C1 segment of cervical spinal cord (tissue), 14 donors: ENCODE measurements at places on chromosomes 12 and 14.

- DNase-seq = no peak
These were observed 67.8 kb upstream of the KCNH3 start for GRCh38 chr12:49470986-49471385.

DNA sequence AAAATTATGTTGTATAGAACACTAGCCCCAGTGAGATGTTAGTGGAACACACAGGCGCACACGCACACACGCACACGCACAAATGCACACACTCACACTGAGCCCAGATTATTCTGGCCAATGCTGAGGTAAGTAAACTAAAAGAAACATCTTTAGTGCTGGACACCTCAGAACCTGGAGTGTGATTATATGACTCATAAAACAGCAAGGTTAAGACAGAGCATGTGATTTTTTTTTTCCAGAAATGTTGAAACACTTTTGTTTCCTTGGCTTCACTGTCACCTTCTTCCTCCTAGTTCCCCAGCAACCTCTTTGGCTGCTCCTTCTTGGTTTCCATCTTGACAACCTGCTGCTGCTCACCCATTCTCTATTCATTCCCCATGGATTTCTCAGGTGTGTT, 141.0 kb upstream of the ALG10B start:
- DNase-seq = no peak

DNA sequence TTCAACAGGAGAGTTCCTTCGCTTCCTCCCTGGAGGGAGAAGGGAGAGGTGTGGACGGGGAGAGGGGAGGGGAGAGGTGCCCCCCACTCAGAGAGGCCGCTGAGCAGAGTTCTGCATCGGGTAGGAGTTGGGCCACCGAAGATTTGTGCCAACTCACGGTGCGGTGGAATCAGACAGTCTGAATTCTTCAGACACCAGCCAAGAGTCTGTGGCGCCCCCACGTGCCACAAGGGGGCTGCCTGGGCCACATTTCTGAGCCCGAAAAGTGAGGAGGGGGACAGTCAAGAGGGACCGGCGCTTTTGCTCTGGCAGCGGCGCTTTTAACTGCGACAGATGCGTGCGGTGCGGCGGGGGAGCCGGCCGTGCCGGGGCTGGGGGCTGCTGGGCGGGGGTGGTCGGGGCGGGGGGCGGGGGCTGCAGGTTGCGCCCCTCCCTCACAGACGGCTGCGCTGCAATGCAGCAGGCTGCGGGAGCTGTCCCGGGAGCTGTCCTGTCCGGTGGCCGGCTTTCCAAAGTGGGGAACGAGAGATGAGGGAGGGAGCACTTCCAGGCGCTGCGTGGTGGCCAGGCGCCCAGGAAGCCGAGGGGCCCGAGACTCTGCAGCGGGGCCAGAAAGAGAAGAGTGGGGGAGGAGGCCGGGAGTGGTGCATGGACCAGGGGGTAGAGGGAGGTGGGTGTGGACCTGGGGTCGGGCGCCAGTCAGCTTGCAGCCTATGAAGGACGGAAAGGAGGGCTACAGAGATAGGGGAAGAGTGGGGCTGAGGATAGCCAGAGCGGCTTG, 975 bp upstream of the RTL1 start:
- DNase-seq = no peak

DNA sequence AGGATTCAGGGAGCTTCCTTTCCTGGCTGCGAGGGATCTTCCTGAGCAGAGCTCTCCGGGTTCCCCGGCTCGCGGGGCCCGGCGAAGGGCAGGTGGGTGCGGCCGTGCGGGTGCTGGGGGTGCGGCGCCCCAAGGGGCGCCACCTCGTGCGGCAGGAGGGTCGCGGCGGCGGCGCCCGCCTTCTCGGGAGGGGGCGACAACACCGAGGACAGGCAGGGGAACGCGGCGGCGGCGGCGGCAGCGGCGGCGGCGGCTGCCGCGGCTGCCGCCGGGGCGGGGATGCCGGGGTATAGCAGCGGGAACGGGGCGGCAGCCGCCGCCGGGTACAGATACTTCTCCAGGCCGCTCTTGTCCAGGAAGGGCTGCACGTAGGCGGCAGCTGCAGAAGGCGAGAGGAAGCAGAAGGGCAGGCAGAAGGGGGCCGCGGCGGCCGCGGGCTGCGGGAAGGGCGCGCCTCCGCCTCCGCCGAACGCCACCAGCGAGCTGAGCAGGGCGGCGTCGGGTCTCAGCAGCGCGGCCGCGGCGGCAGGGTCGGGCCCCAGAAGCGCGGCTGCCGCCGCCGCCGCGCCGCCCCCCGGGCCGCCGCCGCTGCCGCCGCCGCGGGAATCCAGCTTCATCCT, 2.7 kb downstream of the BHLHE41 start:
- no peak for DNase-seq

DNA sequence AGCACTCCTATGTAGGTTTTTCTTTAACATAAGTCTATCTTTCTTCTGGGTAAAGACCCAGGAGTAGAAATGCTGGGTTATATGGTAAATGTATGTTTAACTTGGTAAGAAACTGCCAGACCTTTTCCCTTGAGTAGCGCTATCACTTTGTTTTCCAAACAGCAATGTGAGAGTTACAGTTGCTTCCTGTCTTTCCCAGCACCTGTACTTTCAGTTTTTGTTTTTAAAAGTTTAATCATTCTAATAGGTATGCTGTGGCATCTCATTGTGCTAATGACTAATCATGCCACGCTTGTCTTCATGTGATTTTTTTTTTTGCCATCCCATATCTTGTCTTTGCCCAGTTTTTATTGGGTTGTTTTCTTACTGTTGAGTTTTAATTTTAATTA, 28.1 kb downstream of the GIT2 start:
- no peak for DNase-seq

DNA sequence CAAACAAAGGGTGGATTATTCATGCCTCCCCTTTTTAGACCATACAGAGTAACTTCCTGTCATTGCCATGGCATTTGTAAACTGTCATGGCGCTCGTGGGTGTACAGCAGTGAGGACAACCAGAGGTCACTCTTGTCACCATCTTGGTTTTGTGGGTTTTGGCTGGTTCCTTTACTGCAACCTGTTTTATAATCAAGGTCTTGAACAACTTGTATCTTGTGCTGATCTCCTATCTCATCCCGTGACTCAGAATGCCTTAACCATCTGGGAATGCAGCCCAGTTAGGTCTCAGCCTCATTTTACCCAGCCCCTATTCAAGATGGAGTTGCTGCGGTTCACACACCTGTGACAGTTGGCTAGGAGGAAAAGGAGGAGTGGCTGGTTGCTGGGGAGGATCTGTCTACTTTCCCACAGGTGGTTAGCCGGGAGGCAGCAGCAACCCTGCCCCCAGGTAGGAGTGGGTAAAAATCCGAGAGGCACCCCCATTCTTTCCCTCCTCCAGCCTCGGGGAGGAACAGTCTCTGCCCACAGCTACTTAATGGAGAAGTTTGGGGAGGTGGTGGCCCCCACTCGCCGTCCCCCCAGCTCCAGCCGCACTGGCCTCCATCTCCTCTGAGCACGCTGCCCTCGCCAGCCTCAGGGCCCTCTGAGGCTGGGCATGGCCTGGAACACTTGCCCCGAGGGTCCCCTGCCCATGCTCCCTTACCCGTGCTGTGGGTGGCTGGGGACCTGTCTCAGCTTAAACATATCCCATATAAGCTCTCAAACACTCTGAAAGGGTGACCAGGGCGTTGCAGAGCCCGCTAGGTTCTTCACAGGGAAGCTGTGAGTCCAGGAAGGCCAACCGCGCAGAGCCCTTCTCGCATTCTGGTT, 41.7 kb downstream of the SMIM41 start:
- DNase-seq = no peak

DNA sequence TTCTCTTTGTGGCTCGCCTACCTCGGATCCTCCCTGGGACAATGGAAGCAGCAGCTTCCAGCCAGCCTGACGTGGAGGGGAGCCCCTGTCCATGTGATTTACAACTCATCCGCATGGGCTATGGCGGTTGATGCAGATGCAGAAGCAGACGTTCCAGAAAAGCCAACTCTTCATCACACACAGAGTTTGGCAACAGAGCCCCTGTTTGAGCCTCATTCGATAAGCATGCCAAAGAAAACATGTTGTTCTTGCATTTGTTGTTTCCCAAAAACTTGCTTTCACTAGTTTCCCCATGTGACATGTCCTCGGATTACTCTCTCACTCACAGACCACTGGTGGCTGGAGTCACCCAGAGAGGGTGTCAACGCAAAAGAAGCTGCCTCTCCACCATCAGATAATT, 16.4 kb upstream of the TC2N start:
- no peak for DNase-seq

- DNase-seq = no peak
These were observed 49.3 kb downstream of the AACS start for GRCh38 chr12:125114365-125115141.

GRCh38 chr12:132176920-132177551, 32.8 kb downstream of the NOC4L start:
- no peak for DNase-seq

- no peak for DNase-seq
These were observed 485.9 kb downstream of the APAF1 start for GRCh38 chr12:99130808-99131553.

DNA sequence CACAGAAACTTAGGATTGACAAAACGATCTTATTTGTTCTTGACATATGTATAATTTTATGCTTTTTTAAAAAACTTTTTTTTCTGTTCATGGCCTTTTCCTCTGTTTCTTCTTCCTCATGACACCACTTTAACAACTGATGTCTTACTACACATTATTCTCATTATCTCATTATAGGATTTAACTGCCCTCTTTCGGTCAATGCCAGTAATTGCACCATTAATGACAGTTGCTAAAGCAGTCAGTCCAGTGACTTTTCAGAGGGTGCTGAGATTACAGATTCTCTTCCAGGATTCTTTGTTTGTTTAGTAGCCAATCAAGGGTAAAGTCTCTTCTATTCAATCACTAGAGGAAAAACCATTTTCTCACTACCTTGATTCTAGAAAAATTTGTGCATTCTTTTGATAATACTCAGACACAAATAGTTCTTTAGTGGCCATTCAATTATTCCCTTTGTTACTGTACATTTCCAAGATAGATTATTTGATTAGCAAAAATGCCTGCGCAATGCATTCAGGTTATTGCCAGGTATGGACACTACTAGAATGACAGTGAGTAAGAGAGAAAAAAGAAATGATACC, 50.1 kb downstream of the KLRG1 start:
- DNase-seq = no peak

DNA sequence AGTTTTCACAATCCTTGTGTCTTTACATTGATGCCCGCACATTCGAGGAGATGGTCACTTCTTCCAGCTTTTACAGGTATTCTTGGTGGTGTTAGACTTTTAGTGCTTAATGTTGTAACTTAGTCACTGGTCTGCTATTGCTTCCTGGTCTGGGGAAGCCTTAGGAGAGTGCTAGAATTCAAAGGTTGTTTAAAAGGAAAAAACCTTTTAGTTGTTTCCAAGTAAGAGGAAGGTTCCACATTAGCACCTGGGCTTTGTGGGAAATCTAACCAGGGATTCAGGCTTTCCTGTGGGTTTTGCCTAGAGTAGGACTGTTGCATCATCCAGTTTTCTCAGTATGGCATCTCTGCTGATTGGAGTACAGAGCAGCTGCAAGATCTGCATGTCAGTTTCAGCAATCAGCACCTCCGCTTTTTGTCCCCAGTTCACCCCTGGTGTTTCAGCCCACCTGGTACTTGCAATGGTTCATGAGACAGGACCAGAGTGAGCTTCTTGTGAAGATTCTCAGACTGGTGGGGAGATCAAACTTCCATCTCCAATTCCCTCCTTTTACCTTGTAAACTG, 44.0 kb upstream of the PLBD1 start:
- no peak for DNase-seq
